Activated CD4-positive, alpha-beta T cell treated with anti-CD3 and anti-CD28 coated beads, Interleukin-2, amount 50 U/mL, for 24 hours (primary cell): ENCODE measurements at places on chromosomes 2 and 18.

DNA sequence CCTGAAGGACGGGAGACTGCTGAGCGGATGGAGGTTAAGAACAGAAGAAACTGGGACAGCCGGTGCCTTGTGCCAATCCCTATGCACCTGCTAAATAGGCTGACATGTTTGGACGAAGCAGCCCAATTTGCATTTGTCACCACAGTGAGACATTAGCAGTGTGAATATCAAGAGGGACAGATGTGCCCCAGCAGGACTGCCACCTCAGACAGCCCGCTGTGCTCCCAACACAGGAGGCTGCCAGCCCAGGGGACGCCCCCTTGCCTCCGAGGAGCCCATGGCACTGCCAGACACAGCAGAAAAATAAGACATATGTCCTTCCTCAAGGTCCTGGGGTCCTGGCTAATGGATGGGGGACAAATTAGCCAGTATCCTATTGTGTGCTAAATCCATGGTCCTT lies 306.7 kb upstream of the POU3F3 start:
- DNase-seq, result no peak

GRCh38 chr2:74233648-74234047 lies 35.2 kb downstream of the MTHFD2 start:
- DNase-seq, result no peak

GRCh38 chr2:54803783-54804751 lies 80.6 kb downstream of the EML6 start:
- DNase-seq, result no peak

GRCh38 chr2:78147466-78147865 lies 625.3 kb upstream of the LRRTM4 start:
- DNase-seq, result no peak

GRCh38 chr2:72131916-72132841 lies 15.5 kb downstream of the CYP26B1 start:
- DNase-seq, result no peak

GRCh38 chr2:234649951-234650350 lies 153.1 kb upstream of the ARL4C start:
- no peak for DNase-seq

DNA sequence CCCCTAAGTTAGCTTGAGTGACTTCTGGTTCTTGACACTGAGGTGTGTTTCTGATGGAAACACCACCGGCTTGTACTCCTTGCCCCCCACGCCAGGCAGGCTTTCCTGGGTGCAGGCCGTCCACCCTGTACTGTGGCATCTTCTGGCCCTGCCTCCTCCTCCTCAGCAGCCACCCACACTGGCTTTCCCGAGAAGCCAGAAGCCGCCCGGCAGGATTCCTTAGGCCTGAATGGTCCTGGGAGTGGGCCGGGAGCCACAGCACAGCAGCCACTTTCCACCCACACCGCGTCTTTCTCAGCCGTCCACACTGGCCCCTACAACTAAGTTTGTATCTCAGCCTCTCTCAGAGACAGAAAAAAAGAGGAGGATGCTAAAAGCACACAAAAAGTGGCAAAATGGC lies 2.1 kb upstream of the HSBP1L1 start:
- DNase-seq, result no peak

- no peak for DNase-seq
Observed at GRCh38 chr18:3966642-3967358, 488.3 kb downstream of the DLGAP1 start.

GRCh38 chr2:144004742-144005141 lies 515.2 kb downstream of the ZEB2 start:
- no peak for DNase-seq

- DNase-seq, result no peak
Observed at GRCh38 chr2:142734231-142734630, 143.2 kb upstream of the KYNU start.

GRCh38 chr2:230938516-230939065 lies 13.5 kb upstream of the GPR55 start:
- no peak for DNase-seq

DNA sequence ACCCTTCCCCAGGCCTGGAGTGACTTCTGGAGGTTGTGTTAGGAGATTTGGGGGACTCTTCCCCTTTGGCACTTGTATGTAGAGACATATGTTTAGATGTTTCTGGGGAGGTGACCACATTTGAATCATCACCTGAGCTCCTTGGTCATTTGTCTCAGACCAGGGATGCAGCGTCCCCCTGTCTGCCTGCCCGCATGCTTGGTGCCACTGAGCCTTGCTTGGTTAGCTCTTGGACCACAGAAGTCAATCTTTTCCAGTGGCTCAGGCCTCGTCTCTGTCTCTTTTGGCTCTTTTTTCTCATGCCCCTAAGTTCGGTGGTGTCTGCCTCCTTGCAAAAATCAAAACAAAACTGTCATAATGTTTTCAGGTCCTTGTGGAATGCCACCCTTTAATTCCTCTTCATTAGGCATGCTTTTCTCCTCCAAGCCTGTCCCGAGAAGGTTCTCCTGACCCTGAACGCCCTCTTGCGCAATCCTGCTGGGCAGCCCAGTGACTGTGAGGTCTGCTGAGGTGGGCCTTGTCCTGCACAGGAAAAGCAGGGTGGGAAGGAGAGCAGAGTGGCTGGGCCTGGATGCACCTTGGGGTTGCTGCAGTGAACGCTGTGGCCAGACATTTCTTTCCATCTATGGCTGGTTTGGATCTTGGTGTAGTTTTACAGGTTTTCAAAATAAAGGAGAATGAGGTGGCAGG lies 24.9 kb downstream of the GLI2 start:
- no peak for DNase-seq

DNA sequence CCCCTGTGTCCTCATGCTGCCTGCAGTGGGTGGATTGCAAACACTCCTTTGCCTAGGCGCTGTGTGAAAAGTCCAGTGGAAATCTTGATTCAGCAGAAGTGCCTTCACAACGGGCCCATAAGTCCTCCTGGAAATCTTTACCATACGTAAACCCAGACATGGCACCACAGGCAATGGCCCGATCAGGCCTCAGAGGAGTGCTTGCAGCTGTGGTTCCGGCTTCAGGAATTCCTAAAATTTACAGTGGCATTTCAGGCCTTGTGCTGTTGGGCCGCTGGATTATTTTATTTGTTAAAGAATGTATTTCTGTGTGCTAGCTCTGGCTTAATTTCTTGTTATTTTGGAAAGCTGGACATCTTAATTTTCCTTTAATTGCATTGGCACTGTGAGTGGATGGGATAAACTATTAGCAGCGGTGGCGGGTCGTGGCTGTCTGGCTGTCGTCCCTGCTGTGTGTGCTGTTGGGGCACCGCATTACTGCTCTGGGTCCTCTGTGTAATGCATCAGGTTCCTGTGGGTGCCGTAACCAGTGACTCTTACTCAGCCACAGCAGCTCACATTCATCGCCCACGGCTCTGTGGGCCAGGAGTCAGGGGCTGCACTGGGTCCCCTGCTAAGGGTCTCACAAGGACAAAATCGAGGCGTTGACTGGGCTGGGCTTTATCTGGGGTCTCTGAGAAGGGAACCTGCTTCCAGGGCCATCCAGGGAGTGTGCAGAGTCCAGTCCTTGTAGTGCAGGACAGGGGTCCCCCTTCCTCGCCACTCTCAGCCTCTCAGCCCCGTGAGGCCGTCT lies 73.1 kb downstream of the RTP5 start:
- DNase-seq, result no peak

- no peak for DNase-seq
Observed at GRCh38 chr2:207768168-207768865, 1.4 kb downstream of the FZD5 start.

GRCh38 chr2:101185085-101185484 lies 33.9 kb upstream of the TBC1D8 start:
- DNase-seq, result no peak

DNA sequence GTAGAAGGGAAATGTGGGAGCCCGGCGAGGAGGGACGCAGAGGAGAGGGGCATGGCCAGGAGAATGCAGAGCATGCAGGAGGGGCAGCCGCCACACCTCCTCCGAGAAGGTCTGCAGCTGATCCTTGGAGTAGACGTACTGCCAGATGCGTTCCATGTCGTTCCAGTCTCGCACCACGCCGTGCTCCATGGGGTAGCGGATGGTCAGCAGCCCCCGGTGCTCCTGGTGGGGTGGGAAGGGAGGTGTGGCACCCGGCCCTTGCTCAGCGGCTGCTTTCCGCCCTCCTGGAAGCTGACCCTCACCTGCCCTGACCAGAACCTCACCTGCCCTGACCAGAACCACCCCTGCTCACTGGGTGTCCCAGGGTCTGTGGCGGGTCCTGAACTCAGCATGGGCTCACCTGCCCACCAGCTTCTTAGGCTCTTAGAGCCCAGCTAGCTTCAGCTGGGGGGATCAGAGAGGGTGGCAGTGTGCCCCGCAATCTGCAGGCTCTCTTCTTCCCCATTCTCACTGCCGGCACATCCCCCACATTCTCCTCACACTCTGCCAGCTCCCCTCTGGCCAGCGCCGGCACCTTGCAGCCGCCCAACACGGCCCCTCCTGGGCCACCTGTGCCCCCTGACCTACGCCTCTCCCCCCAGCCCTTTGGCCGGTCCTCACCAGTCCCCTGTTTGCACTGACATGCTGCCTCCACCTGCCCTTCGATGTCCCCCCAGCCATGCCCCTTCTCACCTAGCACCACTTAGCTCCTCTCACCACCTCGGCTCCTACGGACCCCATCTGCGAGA lies 4.4 kb downstream of the ACTR1B start:
- DNase-seq, result no peak

GRCh38 chr2:25819597-25820039 lies 58.7 kb downstream of the ASXL2 start:
- no peak for DNase-seq

DNA sequence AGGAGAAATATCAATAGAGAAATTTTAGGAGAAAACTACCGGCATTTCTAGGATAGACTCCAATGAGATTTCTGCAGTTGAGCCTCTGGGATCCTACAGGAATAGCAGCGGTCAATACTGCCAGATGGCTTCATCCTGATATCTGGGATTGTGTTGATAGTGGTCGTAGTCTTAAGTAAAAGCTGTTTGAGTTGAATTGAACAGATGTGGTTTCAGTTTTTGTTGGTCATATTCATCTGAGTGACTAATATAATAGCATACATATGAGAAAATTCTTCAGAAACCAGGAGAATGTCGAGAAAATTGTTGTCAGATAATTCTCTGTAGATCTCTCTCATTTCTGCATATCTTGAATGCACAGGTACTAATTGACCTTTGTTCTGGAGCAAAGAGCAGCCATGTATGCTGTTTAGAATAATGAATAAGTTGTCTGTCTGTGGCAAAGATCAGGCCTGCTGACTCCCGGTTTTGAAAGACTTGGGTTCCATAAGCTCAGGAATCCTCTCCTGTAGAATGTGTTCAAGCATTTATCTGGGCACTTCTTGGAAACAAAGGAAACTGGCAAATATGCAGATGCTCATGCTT lies 288.1 kb downstream of the TMX3 start:
- DNase-seq, result no peak

GRCh38 chr2:167758292-167758691 lies 489.1 kb downstream of the STK39 start:
- no peak for DNase-seq

- no peak for DNase-seq
Observed at GRCh38 chr2:1620081-1620480, 124.2 kb downstream of the PXDN start.

GRCh38 chr2:126627643-126628042 lies 28.3 kb upstream of the GYPC start:
- no peak for DNase-seq

- DNase-seq, result no peak
Observed at GRCh38 chr18:23135550-23136325, 453 bp downstream of the CABLES1 start.

GRCh38 chr2:45692566-45692965 lies 41.1 kb downstream of the PRKCE start:
- DNase-seq, result no peak

DNA sequence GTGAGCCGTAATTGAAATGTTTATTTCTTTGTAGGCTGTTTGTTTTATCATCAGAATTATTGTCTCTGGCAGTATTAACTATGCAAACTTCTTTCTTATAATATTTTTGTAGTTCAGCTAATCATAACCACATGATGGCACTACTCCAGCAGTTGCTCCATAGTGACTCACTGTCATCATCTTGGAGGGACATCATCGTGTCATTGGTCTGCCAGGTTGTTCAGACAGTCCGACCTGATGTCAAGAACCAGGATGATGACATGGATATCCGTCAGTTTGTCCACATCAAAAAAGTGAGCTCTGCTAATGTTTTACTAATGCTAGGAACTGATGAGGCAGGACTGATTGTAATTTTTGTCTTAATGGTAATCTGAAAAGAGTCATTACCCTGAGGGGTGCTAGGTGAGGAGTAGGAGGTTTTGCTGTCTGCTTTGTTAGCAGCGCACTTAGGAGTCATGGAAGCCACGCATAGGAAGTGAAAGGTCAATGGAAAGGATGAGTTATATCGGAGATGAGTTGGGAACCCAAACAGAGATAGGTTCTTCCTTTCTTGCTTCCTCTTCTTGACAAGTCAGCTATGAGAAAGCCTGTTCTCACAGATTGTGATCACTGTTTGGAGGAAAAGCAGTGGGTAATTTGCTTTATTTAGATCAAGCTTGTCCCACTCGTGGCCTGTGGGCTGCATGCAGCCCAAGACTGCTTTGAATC lies 49.2 kb downstream of the PIKFYVE start:
- no peak for DNase-seq

DNA sequence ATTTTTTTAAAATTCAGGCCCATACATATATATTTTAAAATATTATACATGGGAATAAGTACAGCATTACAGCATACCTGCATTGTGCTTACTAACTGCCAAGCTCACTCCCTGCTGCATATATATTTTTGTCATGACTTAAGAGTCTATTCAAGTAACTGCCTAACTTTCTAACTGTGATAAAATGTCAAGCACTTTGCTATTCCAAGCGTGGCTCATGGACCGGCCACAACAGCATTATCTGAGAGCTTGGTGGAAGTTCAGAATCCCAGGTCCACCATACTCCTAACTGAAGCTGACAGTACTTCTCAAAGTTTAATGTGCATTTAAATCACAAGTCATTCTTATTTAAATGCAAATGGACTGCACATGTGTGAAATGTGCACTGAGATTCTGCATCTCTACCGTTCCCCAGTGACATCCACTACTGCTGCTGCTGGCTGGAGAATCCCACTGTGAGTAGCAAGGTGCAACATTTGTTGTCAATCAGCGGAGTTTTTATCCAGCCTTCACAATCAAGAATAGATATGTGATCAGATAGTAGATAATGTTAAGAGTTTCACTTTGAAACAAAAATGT lies 79.1 kb downstream of the DYM start:
- no peak for DNase-seq

DNA sequence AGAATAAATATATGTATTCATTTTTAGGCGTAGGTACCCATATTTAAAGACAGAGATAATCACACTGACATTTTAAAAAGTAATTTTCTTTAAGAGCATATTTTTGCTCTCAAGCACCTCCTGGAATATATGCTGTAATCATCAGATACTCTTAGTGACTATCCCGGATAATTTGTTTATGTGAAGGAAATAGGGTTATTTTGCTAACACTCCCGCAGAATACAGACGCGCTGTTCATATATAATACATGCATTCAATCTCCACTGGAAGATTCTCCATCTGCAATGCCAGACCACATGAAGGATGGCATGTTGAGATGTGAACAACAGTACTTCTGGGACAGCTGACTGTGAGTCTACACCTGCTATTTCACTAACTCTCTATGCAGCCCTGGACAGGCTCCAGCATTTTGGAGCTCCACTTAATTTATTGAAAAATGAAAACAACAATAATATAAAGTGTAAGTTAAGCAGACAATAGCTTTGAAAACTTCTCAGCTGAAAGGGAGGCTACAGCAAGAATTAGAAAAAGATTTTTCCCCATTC lies 430.6 kb downstream of the TMX3 start:
- DNase-seq, result no peak

- no peak for DNase-seq
Observed at GRCh38 chr18:22822841-22823508, 110.2 kb upstream of the RBBP8 start.

- DNase-seq, result no peak
Observed at GRCh38 chr2:29281086-29281915, 166.1 kb downstream of the CLIP4 start.

GRCh38 chr2:98465456-98466226 lies 21.0 kb downstream of the INPP4A start:
- DNase-seq, result no peak
